ENCODE measurements at places on chromosomes 12 and 14.

- no peak for DNase-seq
Measured at GRCh38 chr14:93309427-93309966, 23.3 kb downstream of the BTBD7 start.

DNA sequence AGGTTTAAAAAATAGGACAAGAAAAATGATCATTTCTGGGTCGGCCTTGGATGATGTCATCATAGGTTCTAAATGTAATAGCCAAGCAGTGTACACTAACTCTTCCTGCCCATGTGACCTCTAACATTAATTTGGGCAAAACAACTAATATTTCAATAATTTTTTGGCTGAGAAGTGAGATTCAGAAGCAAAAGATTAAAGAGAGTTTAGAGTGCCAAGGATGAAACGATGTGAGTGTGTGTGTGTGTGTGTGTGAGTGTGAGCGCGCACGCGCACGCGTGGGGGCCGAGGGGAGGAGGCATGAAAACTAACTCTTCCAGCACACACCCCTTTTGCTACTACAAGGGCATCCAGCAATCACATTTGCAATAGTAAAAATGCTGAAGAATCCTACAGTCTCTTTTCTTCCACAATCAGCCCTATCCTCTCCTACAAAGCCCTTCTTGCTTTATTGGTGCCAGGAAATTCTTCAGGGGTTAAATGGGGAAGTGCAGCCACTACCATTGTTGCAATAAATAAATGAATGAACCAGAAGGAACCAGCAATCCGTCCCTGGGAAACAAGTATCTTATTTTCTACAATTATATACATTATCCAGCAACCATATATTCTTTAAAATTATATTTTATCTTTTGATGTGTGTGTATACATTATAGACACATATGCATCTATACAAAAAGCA, 52.9 kb downstream of the PEBP1 start:
- DNase-seq = no peak

GRCh38 chr12:53754633-53755264, 3.0 kb upstream of the CISTR start:
- DNase-seq = no peak

DNA sequence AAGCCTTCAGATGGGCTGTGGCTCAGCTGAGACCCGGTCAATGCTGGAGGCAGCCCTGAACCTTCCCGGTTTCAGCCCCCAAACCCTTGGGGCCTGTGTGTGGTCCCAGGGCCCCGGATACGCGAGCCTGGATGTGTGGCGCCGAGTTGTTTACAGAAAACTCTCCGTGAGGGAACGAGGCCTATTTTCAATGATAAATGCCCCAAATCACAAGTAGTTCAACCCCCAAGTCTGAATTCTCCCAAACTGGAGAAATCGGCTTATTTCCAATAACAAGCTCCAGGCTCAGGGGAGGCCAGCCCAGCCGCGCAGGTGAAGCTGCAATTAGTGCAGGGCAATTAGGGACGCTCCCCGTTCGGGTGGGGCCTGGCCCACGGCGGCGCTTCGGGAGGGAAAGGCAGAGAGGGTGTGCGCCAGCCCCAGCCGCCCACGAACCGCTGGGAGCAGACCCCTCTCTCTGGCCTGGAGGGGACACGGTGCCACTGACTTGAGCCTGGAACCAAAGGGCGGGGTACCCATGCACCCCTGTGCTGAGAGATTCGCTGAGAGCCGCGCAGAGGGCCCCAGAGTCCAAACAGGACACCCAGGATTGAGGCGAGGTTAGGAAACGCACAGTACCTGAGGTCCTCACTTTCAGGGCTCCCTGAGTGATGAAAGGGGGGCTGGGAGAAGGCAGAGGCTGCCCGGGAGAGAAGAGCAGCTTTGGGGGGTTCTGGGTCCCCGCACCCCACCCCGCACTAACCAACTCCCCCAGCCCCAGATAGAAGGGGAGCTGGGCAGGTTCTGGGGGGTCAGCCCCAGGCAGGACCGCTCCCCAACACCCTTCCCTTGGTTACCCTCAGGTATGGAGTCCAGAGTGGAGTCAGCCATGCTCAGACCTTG, 14.2 kb upstream of the ANKRD9 start:
- DNase-seq = no peak

DNA sequence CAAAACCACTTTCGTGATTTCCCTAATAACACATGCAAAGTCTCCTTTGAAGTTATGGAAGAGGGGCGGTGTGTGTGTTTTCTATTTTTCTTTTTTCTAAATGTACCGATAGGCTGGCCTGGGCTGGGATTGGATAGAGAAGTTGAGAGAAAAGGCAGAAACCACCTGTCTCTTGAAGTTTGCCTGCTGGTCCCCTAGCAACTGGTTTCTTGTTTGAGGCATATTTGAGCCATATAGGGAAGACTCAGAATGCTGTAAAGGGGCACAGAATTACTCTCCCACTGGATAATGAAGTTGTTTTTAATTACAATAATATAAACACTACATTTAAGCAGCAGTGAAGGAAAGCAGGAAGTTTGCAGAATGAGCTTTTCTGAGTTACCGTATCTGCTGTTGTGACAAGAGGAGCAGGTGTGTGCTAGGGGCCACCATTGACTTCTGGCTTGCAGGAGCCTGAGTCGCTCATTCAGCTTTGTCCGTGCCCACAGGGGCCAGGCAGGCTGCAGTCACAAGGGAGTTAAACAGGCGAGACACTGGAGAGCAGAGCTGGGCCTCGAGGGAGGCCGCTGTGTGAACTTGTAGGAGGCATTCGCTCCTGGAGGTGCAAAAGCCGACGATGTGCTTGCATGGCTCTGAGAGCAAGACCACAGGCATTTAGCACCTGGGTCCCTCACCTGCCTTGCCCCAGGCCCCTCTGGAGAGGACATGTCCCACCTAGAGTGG, 173.8 kb upstream of the RGS6 start:
- no peak for DNase-seq

DNA sequence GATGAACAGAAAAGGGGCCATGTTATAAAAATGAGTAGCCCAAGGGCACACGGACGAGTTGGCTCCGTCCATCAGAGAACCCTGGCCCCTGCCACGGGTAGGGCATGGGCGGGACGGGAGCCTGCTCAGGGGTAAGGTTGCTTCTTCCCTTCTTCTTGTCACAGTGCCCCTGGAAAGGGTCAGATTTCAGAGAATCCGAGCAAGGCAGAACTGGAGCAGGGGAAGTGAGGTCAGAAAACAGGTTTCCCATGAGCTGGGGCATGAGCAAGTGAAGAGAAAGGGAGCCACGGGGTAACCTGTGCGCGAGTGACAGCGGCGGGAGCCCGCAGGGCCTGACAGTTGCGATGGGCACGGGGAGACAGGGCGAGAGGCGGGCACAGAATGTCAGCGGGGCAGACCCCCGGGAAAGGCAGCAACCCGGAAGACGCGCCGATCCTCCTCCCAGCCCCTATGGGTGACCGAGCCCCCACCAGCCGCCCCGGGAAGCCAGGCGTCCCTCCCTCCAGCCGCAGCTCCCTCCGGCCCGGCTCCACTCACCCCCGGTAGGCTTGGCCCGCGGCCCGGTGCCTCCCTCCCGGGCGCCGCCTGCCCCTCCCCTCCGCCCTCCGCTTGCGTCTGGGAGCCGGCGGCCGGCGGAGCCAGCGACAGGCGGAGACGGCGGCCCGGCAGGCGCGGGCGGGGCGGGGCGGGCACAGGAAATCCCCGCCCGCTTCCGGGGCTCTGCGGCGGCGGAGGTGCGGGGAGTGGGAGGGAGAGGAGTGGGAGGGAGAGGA, at the start of gene ZNF641:
ZNF641 (minus strand) TSS at position 671 of the 773 bp plus-strand sequence. CDS start 2,829 bp downstream, outside the sequence.
- DNase-seq = peak; percentile 72

GRCh38 chr12:65918021-65918420, 93.7 kb downstream of the HMGA2 start:
- no peak for DNase-seq

- DNase-seq = no peak
Measured at GRCh38 chr14:77543240-77543551, 44.6 kb upstream of the ISM2 start.

DNA sequence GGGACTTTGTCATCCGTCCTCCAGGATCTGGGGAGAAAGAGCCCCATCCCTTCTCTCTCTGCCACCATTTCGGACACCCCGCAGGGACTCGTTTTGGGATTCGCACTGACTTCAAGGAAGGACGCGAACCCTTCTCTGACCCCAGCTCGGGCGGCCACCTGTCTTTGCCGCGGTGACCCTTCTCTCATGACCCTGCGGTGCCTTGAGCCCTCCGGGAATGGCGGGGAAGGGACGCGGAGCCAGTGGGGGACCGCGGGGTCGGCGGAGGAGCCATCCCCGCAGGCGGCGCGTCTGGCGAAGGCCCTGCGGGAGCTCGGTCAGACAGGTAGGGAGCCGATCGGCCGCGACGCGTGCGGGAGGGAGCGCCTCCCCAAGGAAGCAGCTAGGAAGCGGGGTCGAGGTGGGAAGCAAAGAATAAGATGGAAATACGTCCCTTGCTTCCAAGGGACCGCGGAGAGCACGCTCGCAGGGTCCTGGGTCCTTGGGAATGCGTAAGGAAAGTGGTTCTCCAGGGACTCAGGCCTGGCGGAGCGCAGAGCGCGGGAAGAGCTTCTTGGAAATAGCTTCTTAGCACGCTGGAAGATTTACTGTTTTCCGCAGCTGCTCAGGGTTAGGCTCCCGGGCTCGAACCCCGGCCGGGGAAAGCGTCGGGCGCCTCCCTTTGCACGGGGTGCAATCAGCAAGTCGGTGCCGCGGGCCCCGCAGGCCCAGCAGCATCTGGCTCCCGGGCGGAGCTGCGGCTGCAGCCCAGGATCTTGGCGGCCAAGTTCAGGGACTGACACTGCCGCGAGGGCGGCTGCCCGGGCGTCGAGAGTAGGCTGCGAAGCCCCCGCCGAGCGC, 457 bp downstream of the SOCS2 start:
- peak; percentile 43 for DNase-seq

- no peak for DNase-seq
Measured at GRCh38 chr14:50122291-50122690, 5.9 kb upstream of the VCPKMT start.

DNA sequence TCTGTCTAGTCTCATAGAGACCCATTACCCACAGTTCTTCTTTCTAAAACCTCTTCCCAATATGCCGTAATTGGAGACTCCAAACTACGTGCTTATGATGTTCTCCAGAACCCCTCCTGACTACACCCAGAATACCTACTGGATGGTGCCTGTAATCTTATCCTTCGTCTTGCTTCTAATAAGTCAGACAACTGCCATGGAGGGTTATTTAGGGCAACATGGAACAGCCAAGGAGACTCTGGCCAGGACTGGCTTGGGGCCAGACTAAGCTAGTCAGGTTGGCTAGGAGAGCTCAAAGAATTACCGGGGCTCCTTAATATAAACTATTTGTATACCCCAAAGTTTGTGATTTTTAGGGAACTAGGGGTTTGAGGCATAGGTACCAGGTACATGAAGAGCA, 6.8 kb downstream of the PFKM start:
- DNase-seq = no peak

DNA sequence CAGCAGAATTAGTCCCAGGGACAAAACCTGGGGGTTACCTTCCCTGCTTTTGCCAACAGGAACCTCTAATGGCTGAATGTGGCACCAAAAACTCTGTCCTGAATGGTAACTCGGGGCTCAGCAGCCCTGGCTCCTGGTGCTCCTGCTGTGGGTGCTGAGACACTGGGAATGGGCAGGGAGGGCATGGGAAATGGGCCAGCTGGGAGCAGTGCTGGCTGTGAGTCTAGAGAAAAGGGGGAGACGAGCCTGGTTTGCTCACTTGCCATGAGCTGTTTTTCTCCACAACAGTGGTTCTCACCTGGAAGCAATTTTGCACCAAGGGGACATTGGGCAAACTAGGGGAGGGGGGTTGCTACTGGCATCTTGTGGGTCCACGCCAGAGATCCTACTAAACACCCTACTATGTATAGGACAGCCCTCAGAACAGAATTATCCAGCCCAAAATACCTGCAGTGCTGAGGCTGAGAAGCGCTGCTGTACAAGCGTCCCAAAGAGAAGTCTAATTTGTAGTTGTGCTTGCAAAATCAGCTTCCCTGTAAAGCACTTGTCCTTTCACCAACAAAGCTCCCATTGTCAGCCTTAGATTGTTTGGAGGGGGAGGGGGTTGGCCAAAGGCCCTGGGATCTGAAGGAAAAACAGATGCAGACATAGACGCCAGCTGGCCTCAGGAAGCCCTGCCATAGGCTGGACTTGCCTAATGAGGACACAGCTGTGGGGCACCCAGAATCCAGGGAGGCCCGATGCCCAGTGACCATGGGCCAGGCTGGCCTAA, 3.6 kb downstream of the LRRC74A start:
- no peak for DNase-seq

- no peak for DNase-seq
Measured at GRCh38 chr12:6104027-6104426, 20.4 kb downstream of the VWF start.

GRCh38 chr14:92462568-92462967, 51.0 kb upstream of the RIN3 start:
- DNase-seq = no peak

DNA sequence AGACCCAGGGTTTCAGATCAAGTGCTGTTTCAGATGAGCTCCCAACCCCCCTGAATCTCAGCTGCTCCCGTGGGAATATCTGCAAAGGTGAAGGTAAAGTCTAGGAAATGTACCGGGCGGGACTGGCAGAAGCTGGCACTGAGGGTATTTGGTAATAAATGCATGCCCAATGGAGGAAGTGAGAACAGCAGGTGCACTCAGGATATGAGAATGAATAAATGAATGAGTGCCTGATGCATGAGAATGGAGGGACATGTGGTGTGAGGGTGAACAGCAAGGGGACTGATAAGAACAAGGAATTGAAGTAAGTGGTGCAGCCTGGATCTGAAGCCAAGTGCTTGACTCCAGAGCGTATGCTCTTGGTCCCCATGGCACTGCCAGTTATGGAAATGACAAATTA, 11.6 kb downstream of the RAPGEF3 start:
- no peak for DNase-seq

DNA sequence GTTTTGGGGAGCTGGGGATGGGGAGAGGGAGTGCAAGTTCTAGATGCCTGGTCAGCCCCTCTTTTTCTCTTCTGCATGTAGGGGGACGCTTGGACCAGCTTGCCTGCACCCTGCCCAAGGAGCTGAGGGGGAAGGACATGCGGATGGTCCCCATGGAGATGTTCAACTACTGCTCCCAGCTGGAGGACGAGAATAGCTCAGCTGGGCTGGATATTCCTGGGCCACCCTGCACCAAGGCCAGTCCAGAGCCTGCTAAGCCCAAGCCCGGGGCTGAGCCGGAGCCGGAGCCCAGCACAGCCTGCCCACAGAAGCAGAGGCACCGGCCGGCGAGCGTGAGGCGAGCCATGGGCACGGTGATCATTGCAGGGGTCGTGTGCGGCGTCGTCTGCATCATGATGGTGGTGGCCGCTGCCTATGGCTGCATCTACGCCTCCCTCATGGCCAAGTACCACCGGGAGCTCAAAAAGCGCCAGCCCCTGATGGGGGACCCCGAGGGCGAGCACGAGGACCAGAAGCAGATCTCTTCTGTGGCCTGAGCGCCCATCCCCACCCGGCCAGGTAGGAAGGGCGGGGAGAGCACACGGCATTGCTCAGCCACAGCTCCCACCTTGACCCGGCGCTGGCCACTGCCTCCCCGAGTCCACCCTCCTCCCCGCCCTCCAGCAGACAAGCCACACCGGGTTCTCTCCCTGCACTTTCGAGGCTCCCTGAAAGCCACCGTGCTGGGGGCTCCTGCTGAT, 14.0 kb downstream of the LRTM2 start:
- DNase-seq = no peak

GRCh38 chr14:44971459-44971858, 9.5 kb downstream of the TOGARAM1 start:
- DNase-seq = no peak

All from stimulated activated naive CD8-positive, alpha-beta T cell treated with anti-CD3 and anti-CD28 coated beads, Interleukin-15, amount 100 ng/mL, for 72 hours (primary cell).